Stimulated activated CD4-positive, alpha-beta T cell treated with anti-CD3 and anti-CD28 coated beads, Interleukin-15, amount 100 ng/mL, for 24 hours (primary cell): ENCODE measurements at places on chromosomes 1 and 21.

DNA sequence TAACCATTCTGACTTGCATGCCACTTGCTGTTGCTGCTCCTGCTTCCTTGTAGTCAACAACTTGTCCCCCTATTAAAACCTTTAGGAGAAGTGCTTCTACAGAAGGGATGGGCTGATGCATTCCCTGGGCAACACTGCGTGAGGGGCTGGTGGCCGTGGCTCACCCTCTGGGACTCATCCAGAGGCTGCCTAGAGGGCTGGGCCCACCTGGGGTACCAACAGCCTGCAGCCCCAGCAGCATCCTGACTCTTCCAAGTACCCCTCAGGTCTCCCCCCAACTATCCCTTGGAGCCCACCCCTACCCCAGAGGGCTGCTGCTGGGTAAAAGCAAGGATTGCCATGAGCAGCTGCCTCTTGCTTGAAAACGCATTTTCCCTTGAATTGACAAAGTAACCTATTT lies 34.7 kb upstream of the LHX4 start:
- no peak for DNase-seq

- no peak for DNase-seq
These were observed 19.7 kb downstream of the OR6Y1 start for GRCh38 chr1:158534496-158534895.

- no peak for DNase-seq
These were observed 32.4 kb downstream of the TBCE start for GRCh38 chr1:235399661-235400060.

GRCh38 chr1:28160782-28161266 lies 15.7 kb downstream of the PTAFR start:
- no peak for DNase-seq

DNA sequence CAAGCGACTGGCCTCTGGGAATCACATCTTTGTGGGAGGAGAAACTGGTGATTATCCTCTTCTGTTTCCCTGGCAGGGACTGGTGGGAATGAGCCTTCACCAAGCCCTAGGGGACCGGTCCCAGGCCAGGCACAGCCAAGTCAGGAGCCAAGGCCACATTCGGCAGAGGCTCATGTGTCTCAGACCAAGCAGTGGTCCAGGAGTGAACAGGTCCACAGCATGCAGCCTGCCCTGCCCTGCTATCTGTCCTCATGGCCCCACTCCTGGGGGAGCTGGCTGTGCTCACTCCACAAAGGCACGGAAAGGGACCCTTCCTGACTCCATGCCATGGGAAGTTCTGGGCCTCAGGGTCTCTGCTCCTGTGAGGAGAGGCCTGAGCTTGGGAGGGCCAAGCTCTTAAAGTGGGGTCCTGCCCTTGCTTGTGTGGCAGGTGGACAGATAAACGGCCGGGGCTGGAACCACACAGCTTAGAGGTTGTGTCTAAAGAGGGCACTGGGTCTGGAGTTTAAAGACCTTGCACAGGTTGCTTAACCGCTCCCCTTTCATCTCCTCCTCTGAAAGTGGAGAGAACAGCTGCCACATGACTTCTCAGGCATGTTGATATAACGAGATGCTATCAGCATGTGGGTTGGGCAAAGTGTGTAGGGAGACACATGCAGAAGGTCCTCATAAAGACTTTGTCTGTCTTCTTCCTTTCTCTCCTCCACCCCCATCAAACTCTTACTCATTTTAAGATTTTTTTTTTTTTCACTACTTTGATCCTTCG lies 57.5 kb downstream of the CASQ2 start:
- no peak for DNase-seq

DNA sequence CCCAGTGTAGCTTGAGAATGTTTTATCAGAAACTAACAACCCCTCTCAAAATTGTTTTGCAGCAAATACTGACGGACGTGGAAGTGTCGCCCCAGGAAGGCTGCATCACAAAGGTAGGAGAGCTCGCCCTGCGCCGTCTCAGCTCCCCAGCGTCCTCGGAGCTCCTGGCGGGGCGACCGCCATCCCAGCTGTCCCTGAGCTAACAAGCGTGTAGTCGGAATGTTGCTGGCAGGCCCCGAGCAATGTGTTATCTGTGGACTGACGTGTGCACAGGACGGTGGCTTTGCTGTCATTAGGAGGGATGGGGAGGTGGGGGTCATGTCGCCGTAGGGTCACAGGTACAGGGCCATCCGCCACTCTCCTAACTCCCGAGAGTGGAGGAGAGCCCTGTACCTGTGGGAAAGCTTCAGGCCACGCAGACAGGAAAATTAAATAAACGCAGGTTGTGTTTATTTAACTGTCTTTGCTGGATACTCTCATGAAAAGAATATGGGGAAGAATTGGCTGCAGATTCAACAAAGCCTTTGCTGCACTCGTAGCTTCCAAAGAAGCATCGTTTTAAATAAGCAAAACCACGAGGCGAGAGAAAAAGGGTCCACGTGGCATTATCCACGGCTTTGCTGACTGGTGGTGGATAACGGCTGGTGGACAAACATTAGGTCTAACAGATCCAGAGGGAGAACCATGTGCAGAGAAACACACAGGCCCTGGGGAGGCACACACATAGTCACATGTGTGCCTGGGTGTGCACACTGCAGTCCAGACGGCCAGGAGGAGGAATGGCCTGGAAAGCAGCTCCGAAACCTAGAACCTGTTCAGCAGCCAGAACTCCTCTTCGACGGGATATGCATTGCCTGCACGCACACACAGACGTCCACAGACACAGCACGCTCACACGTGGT lies 175.3 kb downstream of the PRDM16 start:
- DNase-seq: no peak
